RPMI8226 (cell line): ENCODE measurements at places on chromosomes 7 and 10.

DNA sequence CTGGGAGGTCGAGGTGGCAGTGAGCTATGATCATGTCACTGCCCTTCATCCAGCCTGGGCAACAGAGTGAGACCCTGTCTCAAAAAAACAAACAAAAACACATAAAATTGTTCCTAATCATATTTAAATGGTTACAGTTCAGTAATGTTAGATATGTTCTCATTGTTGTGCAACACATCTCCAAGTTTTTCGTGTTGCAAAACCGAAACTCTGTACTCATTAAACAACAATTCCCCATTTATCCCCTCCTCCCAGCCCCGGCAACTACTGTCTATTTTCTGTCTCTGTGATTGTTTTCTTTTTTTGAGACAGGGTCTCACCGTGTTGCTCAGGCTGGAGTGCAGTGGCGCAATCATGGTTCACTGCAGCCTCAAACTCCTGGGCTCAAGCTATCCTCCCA lies 16.1 kb upstream of the PRXL2A start:
- DNase-seq = no peak

DNA sequence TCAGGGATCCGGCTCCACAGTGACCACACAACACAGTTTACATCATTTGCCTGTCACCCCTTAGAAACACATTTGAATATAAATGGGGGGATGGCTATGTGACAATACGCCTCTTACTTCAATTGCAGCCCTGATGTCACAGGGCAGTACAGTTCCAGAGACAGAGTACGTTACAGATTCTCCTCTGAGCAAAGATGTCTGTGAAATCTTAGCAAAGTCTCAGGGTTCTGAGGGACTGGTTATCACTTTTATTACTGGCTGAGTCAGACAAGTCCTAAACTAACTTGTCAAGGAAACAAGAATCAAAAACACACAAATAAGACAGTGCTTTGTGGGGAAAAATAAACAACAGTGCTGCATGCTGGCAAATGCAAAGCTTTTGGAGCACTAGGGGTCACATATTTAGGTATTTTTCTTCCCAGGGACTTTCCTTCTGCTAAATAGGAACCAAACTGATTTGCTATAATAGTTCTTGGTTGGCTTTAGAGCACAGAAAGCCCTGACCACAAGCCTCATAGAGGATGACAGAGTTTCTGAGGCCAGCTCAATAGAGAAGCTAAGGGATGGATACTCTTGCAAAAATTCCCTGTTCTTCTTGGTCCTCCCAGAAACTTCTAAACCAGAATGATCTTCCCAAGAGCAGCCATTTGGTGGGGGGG lies 501.6 kb downstream of the GRID1 start:
- no peak for DNase-seq

DNA sequence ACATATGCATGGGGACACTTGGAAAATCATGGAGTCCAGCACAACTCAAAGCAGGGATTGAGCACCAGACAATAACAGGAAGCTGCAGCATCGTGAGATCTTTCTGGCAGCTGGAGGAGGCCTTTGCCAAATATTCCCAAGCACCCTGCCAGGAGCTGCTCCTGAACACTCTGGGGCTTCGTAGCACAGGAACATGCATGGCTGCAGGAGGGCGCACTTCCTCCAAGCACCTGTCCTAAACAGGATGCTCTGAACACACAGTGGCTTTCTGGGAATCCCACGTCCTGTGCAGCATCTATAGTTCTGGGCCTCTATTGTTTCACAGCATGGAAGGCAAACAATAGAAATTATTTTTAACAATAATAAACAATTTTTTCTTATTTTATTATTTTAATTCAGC lies 4.1 kb downstream of the ABLIM1 start:
- no peak for DNase-seq

DNA sequence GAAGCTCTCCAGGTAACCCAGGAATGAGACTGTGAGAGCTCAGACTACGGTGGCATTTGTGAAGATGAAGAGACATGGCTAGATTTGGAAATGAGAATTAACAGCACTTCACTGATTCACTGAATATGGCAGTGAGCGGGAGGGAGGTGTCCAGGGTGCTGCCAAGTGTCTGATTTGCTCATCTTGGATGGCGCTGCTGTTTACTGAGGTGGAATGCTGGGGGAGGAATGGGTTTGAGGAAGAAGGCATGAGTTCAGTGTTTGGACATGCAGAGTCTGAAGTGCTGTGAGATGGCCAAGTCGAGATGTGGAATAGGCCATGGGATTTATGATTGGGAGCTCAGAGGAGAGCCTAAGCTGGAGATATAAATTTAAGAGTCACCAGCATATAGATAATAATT lies 437.1 kb upstream of the NPVF start:
- no peak for DNase-seq

- DNase-seq = no peak
These were observed 19.0 kb downstream of the NAPEPLD start for GRCh38 chr7:103129702-103130549.

DNA sequence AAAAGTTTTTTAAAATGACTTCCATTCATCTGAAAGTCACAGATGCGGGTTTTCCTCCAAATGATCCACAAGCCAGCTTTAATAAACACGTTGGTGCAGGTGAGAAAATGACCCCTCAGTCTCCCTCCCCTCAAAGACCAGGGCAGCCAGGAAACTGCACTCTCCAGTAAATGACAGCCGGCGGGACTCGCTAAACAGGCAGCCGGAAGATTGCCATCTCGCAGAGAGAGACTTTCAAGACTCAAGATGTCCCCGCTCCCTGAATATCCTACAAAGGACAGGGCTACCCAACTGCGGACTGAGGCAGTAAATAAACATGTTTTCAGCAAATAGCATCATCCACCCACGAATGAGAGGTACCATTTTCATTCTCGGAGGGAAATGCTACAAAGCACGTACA lies 116.8 kb downstream of the DIP2C start:
- DNase-seq = no peak

DNA sequence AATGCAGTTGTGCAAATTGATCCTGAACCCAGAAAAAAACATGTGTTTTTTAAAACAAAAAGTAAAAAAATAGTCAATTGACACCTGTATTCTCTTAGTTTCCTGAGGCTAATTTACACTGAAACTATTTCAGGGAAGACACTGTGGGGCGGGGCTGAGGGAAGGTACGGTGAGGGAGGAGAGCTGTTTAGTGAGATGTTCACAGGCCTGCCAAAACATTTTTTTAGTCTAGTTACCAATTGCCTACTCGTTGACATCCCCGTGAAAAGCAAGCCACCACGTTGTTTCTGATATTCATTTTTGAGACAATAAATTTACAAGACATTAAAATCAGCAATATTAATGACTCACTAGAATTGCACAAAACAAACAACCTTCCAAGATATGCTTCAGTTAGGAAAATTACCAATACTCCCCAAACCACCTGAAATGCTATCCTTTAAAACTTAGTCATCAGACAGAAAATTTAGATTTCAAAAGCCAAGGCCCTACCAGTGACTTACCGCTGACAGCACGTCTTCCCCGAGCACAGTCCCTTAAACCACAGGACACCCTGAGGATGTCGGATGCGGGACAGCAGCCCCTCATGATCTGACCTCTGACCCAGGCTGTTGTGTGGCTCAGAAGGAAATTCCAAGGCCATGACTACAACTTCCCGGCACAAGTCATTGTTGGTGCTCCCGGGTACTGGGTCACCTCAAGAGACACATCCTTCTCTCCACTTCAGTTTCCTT lies 279.2 kb downstream of the PRPF18 start:
- DNase-seq = no peak

DNA sequence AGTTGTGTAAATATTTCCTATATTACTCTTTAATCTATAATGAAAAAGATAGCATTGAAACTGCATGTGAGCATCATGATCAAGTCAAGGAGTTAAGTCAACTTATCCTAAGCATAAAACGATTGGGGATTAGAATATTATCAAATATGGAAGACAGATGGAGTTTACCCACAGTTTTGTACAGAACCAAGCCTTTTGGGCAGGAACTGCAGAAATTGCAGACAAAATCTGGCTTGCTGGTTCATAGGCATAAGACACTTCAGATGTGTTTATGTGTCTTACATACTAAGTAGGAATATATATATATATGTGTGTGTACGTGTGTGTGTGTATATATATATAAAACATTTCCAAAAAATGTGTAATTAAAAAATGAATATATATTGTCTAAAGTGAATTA lies 375.4 kb upstream of the TPK1 start:
- DNase-seq = no peak

- DNase-seq = no peak
These were observed 39.9 kb downstream of the KIF20B start for GRCh38 chr10:89741126-89741762.

DNA sequence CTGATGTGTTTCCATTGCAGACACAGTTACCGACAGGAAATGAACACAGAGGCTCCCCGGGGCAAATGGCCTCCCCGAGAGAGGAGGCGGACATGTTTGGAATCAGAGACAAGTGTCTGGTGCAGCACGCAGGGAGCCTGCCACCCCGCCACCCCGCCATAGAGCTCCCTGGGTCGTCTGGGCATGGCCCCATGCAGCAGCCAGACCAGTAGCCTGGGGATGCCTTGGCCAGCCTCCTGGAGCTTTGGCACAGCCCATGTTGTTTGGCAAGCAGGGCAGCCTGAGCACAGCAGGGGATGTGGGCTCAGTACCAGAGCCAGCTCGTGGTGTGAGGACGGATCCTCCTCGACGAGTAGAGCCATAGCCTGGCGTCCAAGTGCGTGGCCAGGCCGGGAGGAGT lies 80.8 kb downstream of the NKX6-2 start:
- DNase-seq = no peak

- DNase-seq = no peak
These were observed 35.2 kb upstream of the ASAH2 start for GRCh38 chr10:50286517-50286916.

GRCh38 chr10:79286318-79286951 lies 60.8 kb upstream of the PPIF start:
- DNase-seq = peak; percentile 92

- DNase-seq = peak; percentile 63
These were observed 236.3 kb upstream of the ANKRD30A start for GRCh38 chr10:36888925-36889573.

- DNase-seq = peak; percentile 33
These were observed 27.4 kb downstream of the FAM241B start for GRCh38 chr10:69657430-69657829.

- peak; percentile 90 for DNase-seq
These were observed 61.4 kb downstream of the ABI1 start for GRCh38 chr10:26799342-26799741.

GRCh38 chr7:43723007-43723341 lies 6.3 kb downstream of the COA1 start:
- no peak for DNase-seq

DNA sequence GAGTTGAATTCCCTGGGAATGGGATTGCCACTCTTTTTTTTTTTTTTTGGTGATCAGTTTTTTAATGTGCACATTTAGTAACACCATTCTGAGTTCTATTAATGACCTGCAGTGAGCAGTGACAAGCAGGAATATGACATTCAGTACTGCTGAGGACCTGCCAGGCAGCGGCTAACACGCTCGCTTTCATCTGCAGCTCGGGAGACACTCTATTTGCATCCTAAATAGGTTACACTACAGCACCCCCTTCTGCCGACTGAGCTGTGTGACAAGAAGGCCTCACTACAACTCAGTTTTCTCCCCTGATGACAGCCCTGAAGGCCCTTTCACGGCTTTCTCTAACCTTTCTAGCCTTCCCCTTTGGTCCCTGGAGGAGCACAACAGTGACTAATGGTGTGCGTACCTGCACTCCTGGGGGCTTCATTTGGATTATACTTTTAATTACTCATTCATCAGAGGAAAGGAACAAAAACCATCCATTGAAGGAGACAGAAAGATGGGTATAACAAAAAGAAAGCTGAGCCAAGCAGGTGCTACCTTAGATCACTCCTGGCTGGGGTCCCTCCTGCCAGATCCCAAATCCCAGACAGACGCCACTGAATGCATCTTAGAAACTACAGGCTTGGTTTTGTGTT lies 872.4 kb downstream of the LRMDA start:
- DNase-seq = peak; percentile 38

DNA sequence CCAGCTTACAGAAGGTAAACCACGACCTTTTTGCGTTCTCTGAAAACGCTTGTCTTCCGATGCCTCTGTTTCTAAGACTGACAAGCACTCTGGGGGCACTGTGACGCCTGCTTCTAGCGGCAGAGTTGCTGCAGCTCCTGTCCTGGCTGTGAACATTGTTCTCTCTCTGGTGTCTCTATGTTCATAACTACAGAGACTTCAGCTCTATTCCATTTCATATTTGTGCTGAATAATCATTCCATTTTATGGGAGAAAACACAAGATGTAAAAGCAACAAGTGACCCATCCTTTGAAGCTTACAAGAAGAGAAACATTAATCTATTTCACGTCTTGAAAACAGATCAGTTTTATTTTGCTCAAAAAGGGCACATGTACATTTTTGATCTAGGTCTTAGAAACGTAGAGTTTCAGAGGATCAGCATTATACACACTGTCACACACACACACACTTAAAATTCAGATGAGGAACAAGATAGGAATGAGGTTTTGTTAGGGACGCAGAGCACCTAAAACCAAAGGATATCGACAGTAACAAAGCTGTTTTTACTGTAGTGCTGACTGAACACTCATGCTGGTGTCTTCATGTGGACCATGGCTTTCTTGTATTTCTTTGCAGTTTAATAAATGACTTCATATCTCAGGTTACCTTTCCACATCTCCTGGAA lies 3.0 kb downstream of the IKZF1 start:
- peak; percentile 86 for DNase-seq

GRCh38 chr10:95820363-95820762 lies 64.4 kb downstream of the ENTPD1 start:
- DNase-seq = no peak

- no peak for DNase-seq
These were observed 27.1 kb downstream of the UNCX start for GRCh38 chr7:1259621-1260243.

GRCh38 chr10:129914960-129915359 lies 49.1 kb downstream of the EBF3 start:
- no peak for DNase-seq

GRCh38 chr7:158160199-158160598 lies 427.4 kb downstream of the PTPRN2 start:
- DNase-seq = no peak

- no peak for DNase-seq
These were observed 8.1 kb downstream of the HHEX start for GRCh38 chr10:92697663-92698511.

GRCh38 chr10:97830064-97830463 lies 19.6 kb upstream of the GOLGA7B start:
- no peak for DNase-seq

DNA sequence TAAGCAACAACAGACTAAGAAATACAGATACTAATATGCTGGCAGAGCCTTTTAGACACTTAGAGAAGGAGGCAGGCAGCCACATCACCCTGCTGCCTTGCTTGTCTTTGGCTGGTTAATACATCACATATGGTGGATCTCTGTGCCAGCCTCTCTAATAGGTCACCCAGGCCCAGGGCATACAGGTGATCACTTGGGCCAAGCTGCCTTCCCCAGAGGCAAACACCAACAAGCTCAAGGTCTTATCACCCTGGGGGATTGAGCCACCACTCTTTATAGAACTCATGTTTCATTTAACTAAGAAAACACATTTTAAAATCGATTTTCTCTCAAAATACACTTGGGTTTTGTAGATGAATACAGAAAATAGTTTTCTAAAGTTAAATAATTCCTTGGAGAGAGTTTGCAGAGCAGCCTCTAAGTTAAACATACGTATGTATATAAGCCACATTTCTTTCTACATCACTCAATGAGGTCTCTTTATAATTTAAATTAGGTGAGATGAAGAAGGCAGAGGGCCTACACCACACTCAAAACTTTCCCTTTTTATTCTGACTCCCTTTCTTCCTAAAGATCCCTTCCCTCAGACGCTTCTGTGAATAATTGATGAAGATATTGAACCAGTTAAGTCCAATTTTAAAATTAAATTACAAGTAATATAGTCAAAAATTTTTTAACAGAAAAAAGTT lies 556.8 kb upstream of the GHITM start:
- DNase-seq = no peak

GRCh38 chr10:48502791-48503190 lies 102.1 kb downstream of the ARHGAP22 start:
- DNase-seq = no peak
